ENCODE measurements at places on chromosomes 1 and 21. TPM values are rescaled to one million over a fixed set of nuclear protein-coding genes. Genes with fewer than 3 reads are reported as not detected.

PKP1 gene
- total RNA-seq, result 0.55 TPM

MAB21L3 gene
- total RNA-seq, result 0.11 TPM

MEX3A gene
- total RNA-seq, result 0.89 TPM

CFH gene
- 62.7 TPM for total RNA-seq

TNFSF4 gene
- total RNA-seq, result 0.66 TPM

LEMD1 gene
- total RNA-seq, result not detected

SPATA17 gene
- 0.50 TPM for total RNA-seq

TCHH gene
- not detected for total RNA-seq

PLA2G2D gene
- total RNA-seq, result not detected

PTGS2 gene
- total RNA-seq, result 12.8 TPM

ADORA3 gene
- total RNA-seq, result not detected

MX1 gene
- 19.6 TPM for total RNA-seq

LCE1A gene
- not detected for total RNA-seq

TMEM240 gene
- 7.2 TPM for total RNA-seq

HSPA6 gene
- total RNA-seq, result 4.6 TPM

ATF3 gene
- total RNA-seq, result 4.6 TPM

KAZN gene
- 3.6 TPM for total RNA-seq

DNALI1 gene
- 2.7 TPM for total RNA-seq

NEK2 gene
- total RNA-seq, result 17.9 TPM

BRINP3 gene
- not detected for total RNA-seq

RAB42 gene
- 3.2 TPM for total RNA-seq

CR1 gene
- not detected for total RNA-seq

CRYAA gene
- not detected for total RNA-seq

CELA3B gene
- not detected for total RNA-seq

SMPDL3B gene
- 0.25 TPM for total RNA-seq

CNTN2 gene
- not detected for total RNA-seq

DYNLT5 gene
- 2.7 TPM for total RNA-seq

OR2G6 gene
- total RNA-seq, result not detected

KIF2C gene
- total RNA-seq, result 21.6 TPM

MYBPH gene
- 0.75 TPM for total RNA-seq

HSD3B2 gene
- not detected for total RNA-seq

KCNJ9 gene
- total RNA-seq, result not detected

TACSTD2 gene
- 0.11 TPM for total RNA-seq

FNDC7 gene
- 0.12 TPM for total RNA-seq

ASPM gene
- total RNA-seq, result 108 TPM

PRR9 gene
- total RNA-seq, result 1.2 TPM

TAS1R3 gene
- total RNA-seq, result 0.11 TPM

C21orf91 gene
- total RNA-seq, result 9.4 TPM

WNT3A gene
- total RNA-seq, result not detected

KCNK1 gene
- total RNA-seq, result 32.8 TPM

DBT gene
- 9.2 TPM for total RNA-seq

TADA1 gene
- 13.9 TPM for total RNA-seq

F13B gene
- not detected for total RNA-seq

IL22RA1 gene
- under 0.01 TPM for total RNA-seq

CD52 gene
- total RNA-seq, result not detected

METTL13 gene
- total RNA-seq, result 38.5 TPM

Measured in uterine smooth muscle cell (primary cell).